NCI-H1092 (cell line): ENCODE measurements at places on chromosomes 7 and 10.

DNA sequence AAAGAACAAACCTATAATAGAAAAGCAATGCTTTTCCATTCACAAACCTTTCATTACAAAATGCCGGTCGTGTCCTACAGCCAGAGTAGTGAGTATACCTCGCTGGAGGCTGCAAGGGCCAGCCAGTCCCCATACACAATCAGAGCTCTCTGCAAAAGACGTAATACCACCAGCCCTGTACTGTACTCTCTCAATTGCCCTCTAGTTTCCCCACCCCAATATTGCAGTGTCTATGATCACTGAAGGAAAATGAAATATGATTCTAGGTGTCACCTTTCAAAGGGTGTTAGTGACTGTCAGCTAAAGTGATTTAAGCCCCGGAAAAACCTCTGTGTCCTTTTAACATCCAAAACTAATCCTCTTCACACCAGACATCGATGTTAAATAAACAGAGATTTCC lies 24.8 kb downstream of the PLXNA4 start:
- no peak for DNase-seq

DNA sequence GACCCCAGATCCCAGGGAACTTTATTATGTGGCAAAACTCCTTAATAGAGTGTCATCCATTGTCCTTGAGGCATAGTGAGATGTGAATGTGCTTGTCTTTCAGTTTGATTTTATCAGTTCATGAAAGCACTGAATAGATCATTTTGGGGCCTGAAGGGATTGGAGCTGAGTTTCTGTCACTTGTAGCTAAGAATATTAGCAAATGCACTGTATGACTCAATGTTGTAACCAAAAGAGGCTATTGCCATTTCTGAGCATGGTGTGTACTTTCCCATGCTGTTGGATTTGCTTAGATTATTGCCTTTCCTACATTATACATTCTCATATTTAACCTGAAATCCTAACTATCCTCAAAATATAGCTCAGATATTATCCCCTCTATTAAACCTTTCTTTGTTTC lies 130.4 kb downstream of the PRKG1 start:
- DNase-seq, result no peak

DNA sequence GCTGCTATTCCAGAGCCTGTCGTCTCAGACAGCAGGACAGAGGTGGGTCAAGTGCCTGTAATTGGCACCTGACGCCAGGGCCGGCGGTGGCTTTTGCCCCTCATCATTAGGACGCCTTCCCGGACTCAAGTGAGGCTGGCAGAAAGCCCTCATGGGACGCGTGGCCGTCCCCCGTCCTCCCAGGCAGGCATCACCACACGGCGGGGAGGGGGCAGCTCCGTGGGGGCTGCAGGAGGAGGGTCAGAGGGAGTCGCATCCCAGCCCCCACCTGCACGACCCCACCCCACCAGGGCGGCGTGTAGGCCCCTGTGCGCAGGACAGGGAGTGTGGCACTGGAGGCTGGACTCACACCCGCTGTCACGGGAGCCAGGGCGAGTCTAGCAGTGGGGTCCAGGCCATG lies 16.3 kb downstream of the CFAP46 start:
- DNase-seq, result no peak

DNA sequence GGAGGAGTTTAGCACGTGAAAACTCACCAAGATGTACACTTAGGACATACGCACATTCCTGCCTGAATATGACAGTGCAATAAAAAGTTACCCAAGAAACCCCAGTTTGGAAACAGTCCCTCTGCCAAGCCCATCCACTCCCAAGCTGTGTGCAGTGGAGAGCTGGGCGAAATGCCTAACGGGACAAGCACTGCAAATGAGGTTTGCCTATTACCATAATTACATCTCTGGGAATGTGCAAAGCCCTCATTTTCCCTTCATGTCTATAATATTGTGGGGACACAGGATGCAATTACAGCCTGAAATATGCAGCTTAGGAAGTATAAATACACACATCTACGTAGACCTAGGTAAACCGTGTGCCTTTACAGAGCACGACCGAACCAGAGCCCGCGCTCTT lies 117.5 kb downstream of the PLXNA4 start:
- DNase-seq, result no peak

DNA sequence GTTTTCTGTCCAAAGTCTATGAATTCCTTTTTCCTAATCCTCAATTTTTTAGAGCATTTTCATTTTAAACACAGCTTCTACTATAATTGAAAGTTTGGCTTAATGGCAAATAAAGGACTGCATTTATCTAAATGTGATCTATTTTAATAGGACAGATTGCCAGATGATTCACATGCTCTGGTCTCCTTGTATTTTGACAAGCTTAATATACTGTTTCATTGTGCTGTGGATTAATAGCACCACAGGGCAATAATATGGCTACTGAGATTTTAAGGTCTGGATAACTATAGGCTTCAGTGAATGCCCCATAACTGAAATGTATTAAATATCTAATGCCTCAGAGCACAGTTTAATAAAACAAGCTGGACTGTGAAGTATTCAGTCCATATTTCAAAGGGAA lies 1362.8 kb downstream of the XPNPEP1 start:
- no peak for DNase-seq

- DNase-seq, result no peak
These were observed 12.2 kb upstream of the CAV1 start for GRCh38 chr7:116512520-116513188.

- no peak for DNase-seq
These were observed 506 bp upstream of the FAM170B start for GRCh38 chr10:49134327-49134726.
